ENCODE measurements at places on chromosomes 4 and X. TPM values are rescaled to one million over a fixed set of nuclear protein-coding genes. Genes with fewer than 3 reads are reported as not detected.

Gene SPANXD
- not detected for polyA plus RNA-seq

Gene CFP
- polyA plus RNA-seq = 1.2 TPM

Gene HPGDS
- 1.4 TPM for polyA plus RNA-seq

Gene CD38
- 4.1 TPM for polyA plus RNA-seq

Gene ERCC6L
- polyA plus RNA-seq = 0.33 TPM

Gene P2RY4
- 0.03 TPM for polyA plus RNA-seq

Gene DDX53
- polyA plus RNA-seq = not detected

All from adrenal gland (tissue), 19 donors.